ENCODE measurements at places on chromosomes 5 and 9.

DNA sequence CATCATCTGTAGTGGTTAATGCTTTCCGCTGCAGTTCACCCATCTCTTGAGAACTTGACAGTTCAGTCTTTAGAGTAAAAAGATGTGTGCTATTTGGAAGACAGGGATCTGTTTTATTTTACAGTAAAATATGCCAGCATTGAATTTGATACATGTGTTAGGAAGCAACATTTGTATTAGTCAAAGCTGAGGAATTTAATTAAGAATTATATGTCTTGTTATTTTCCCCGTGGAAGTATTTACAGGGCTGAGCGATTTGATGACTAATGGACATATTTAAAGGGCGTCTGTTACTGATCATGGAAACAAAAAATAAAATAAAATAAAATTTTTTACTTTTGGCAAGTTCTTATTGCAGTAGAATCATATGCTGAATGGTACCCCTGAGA lies 101.3 kb downstream of the PAM start:
- DNase-seq, result no peak
- no peak overlapping the region for H3K27ac ChIP-seq
- peaks cover 4% of the 10 kb centered on the region for H3K27me3 ChIP-seq
- no peaks in the 10 kb centered on the region for H3K36me3 ChIP-seq
- no peaks in the 10 kb centered on the region for H3K4me1 ChIP-seq

DNA sequence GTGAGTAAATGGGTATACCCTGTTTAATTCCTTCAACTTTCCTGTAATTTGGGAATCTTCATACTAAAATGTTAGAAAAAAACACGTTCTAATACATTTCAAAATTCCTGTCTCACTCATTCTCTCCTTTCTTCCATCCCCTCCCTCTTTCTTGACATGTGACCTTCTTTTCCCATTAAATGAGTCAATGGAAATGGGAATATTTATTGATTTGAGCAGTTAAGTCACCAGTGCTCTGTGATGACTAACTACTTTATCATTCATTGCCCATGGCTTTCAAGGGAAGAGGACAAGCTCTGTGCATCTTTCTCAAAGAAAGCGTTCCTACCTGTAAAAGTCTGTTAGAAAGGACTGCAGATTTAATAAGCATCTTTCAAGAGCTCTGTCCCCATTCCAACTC lies 144.4 kb upstream of the MAP3K1 start:
- peaks cover 25% of the 10 kb centered on the region for H3K4me1 ChIP-seq
- H3K36me3 ChIP-seq, result no peaks in the 10 kb centered on the region
- H3K4me3 ChIP-seq, result no peak overlapping the region

- no peak overlapping the region for H3K27ac ChIP-seq
- H3K4me1 ChIP-seq, result no peaks in the 10 kb centered on the region
- H3K4me3 ChIP-seq, result no peak overlapping the region
- H3K36me3 ChIP-seq, result no peaks in the 10 kb centered on the region
Observed at GRCh38 chr9:134662143-134662876, 20.7 kb downstream of the COL5A1 start.

DNA sequence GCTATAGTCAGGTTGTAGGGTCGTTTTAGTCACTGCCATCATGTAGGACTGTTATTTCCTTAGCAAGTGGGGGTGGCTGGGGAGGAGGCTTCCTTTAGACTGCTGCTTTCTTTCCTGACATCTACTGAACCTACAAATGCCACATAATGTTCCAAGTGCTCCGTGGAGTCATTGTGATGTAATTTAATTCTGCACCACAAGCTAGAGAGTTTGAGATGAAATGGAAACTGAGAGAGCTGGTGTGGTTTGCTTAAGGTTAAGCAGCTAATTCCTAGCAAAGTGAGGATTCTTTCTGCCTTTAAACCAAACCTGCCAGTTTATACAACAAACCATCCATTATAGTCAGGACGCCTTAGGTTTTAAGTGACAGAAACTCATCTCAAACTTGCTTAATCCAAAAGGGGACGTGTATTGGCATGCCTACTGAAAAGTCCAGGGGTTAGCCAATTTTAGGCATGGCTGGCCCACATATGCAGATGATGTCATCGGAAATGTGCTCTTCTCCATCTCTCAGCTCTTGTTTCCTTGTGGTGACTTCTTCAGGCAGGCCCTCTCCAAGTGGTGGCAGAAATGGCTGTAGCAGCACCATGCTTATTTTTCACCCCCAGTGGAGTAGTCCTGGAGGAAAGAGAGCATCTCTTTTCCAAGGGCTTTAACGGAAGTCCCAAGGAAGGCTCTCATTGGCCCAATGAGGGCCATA lies 30.5 kb downstream of the ZNF618 start:
- H3K36me3 ChIP-seq, result peaks cover 2% of the 10 kb centered on the region
- H3K27ac ChIP-seq, result no peak overlapping the region
- no peak for DNase-seq
- H3K4me1 ChIP-seq, result peaks cover 3% of the 10 kb centered on the region
- H3K27me3 ChIP-seq, result peaks cover 18% of the 10 kb centered on the region

- H3K4me1 ChIP-seq, result peaks cover under 1% of the 10 kb centered on the region
- H3K27ac ChIP-seq, result no peak overlapping the region
- H3K27me3 ChIP-seq, result no peaks in the 10 kb centered on the region
- H3K4me3 ChIP-seq, result no peak overlapping the region
Observed at GRCh38 chr9:69147041-69147834, 26.8 kb upstream of the TJP2 start.

DNA sequence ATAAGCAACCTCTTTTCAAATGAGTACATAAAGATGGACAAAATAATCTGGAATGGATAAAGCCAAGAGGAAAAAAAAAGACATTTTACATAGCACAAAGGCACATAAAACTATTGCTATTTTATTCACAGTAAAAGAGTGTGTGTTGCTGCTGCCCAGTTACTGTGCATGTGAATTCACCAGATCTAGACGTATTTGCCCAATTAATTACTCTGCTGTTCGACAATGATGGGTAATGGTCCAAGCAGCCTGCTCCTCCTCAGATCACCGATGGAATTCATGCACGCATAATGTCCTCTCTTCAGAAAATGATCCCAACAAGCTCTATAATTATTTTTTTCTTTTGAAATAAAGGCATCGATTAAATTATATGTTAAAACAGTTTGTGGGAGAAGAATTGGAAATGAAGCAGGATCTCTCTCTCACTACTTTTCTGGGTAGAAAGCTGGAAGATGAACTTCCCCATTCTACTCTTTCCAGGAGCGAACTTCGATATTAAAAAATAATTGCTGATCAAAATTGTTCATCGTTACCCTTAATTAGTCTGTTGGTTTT lies 357.4 kb upstream of the CCNH start:
- peaks cover 5% of the 10 kb centered on the region for H3K36me3 ChIP-seq
- no peak overlapping the region for H3K4me3 ChIP-seq
- no peaks in the 10 kb centered on the region for H3K4me1 ChIP-seq
- no peak for DNase-seq

- H3K4me3 ChIP-seq, result no peak overlapping the region
- peaks cover 3% of the 10 kb centered on the region for H3K36me3 ChIP-seq
- no peak overlapping the region for H3K27ac ChIP-seq
- peaks cover 30% of the 10 kb centered on the region for H3K27me3 ChIP-seq
Observed at GRCh38 chr5:159451197-159452052, 121.1 kb upstream of the IL12B start.

GRCh38 chr9:86599561-86599960 lies 245.4 kb upstream of the TUT7 start:
- H3K4me3 ChIP-seq, result no peak overlapping the region
- no peak overlapping the region for H3K27ac ChIP-seq
- H3K27me3 ChIP-seq, result peaks cover 34% of the 10 kb centered on the region
- no peaks in the 10 kb centered on the region for H3K4me1 ChIP-seq
- no peaks in the 10 kb centered on the region for H3K36me3 ChIP-seq

DNA sequence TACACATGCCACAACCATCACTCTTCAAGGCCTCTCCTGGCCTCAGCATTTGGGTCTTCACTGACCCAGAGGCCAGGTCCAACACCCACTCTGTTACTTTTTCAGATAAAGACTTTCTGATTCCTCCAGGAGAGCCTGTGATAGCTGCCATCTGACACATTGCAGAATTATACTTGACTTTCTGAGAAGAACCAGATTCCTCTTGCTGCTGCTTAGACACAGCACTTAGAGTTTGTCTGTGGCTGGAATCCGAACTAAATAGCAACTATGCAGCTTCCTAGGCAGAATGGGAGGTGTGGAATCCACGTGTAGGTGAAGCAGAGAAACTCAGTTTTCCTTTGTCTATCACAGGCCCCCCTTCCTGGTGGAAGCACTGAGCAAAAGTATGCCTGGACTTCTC lies 344.7 kb upstream of the SLC30A5 start:
- peaks cover 6% of the 10 kb centered on the region for H3K36me3 ChIP-seq
- H3K4me1 ChIP-seq, result peaks cover 2% of the 10 kb centered on the region
- DNase-seq, result no peak
- no peak overlapping the region for H3K27ac ChIP-seq
- no peak overlapping the region for H3K4me3 ChIP-seq

- H3K4me1 ChIP-seq, result peaks cover 56% of the 10 kb centered on the region
- H3K27me3 ChIP-seq, result no peaks in the 10 kb centered on the region
- peak overlapping the region; percentile 12 for H3K4me3 ChIP-seq
- peak overlapping the region; percentile 65 for H3K27ac ChIP-seq
- peaks cover 11% of the 10 kb centered on the region for H3K36me3 ChIP-seq
Observed at GRCh38 chr5:178227138-178227659, 5.4 kb downstream of the PHYKPL start.

DNA sequence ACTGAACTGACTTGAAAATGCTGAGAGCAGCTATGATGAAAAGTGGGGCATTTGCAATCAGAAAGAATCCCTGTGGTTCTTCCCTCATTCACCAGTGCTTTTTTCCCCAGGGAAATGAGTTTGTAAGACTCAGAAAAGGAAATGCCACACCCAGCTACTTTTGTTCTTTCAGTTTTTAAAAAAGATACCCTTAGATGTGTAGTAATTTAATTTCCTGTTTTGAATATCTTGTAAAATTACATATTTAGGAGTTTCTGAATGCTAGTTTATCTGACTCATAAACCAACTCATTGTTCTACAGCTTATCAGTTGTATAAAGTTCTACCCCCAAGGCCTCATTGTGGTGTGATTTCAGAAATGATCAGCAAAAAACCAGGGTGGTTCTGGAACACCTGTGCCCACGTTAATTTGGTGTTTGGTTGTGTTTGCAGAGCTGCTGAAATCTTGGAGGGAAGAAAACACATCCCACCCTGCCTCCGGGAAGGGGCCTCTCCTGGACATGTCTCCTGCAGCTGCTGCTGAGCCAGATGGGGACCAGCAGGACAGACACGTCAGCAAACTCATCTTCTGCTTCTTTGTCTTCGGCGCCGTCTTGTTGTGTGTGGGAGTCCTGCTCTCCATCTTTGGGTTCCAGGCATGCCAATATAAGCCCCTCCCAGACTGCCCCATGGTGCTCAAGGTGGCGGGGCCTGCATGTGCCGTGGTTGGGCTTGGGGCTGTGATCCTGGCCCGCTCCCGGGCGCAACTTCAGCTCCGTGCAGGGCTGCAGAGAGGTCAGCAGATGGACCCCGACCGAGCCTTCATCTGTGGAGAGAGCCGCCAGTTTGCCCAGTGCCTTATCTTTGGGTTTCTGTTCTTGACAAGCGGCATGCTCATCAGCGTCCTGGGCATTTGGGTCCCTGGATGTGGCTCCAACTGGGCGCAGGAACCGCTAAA lies 2.8 kb downstream of the TMEM171 start:
- peaks cover 22% of the 10 kb centered on the region for H3K4me1 ChIP-seq
- H3K36me3 ChIP-seq, result peaks cover 2% of the 10 kb centered on the region
- peaks cover 68% of the 10 kb centered on the region for H3K27me3 ChIP-seq
- no peak for DNase-seq
- H3K27ac ChIP-seq, result peak overlapping the region; percentile 53
- H3K4me3 ChIP-seq, result peak overlapping the region; percentile 71

DNA sequence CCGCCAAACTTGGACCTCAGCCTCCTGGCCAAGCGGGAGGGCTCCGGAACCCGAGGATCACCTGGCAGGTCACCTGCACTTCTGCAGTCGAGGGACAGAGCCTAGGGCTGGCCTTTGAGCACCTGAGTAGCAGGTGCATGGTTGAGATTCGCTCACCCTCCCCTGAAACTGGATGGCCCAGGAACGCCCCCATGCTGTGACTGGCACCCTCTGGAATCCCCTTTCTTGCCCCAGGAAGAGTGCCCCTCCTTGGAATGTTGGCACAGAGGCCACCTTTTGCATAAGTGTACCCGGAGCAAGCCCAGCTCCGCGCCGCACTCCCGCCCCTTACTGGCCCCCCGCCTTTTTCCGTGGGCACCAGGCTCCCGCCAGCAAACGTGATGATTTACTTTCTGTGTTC lies 112.5 kb upstream of the IER5L start:
- H3K4me3 ChIP-seq, result no peak overlapping the region
- H3K27ac ChIP-seq, result no peak overlapping the region
- no peaks in the 10 kb centered on the region for H3K27me3 ChIP-seq
- no peak for DNase-seq

GRCh38 chr9:90838581-90839154 lies 37.0 kb downstream of the SYK start:
- DNase-seq, result no peak
- H3K27me3 ChIP-seq, result peaks cover 18% of the 10 kb centered on the region
- no peak overlapping the region for H3K27ac ChIP-seq
- peaks cover 2% of the 10 kb centered on the region for H3K36me3 ChIP-seq
- H3K4me3 ChIP-seq, result no peak overlapping the region
- H3K4me1 ChIP-seq, result no peaks in the 10 kb centered on the region

DNA sequence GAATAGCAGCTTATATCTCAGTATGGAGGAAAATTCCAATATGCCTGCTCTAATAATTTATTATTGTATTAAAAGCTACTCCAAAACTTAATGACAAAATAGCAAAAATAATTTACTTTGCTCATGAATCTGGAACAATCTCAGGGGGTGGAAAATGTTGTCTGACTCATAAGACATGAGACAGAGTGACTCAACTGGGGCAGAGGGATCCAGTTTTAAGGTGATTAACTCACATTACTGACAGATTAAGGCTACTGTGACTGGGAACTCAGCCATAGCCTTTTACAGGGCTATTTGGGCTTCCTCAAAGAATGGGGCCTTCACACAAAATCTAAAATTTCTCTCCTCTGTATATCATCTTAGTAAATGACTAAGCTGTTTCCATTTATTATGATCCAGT lies 1172.9 kb downstream of the CDH12 start:
- H3K27ac ChIP-seq, result no peak overlapping the region
- H3K27me3 ChIP-seq, result no peaks in the 10 kb centered on the region
- no peaks in the 10 kb centered on the region for H3K36me3 ChIP-seq
- no peak for DNase-seq

- H3K4me1 ChIP-seq, result peaks cover 15% of the 10 kb centered on the region
- H3K4me3 ChIP-seq, result no peak overlapping the region
- no peaks in the 10 kb centered on the region for H3K36me3 ChIP-seq
- no peak for DNase-seq
Observed at GRCh38 chr5:5497152-5497788, 74.8 kb downstream of the ICE1 start.

GRCh38 chr9:132672413-132672690 lies 2.1 kb downstream of the GTF3C4 start:
- no peaks in the 10 kb centered on the region for H3K36me3 ChIP-seq
- no peaks in the 10 kb centered on the region for H3K27me3 ChIP-seq
- H3K4me3 ChIP-seq, result peak overlapping the region; percentile 95

DNA sequence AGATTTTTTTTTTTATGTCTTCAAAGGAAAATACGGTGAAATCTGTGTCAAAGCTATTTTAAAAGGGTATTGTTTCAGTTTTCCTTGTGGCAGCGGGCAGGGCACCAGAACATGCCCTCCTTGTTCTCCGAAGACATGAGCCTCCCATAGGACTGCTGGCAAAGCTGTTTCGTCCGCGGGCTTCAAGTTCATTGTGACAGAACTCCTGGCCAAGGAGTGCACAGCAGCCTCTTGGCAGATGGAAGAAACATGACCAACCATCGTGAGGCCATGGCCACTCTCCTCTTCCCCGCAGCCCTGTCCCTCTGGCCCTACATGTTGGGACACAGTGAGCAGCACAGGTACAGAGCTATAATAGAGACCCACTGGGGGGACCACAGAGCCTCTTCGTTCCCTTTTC lies 99.5 kb downstream of the AOPEP start:
- H3K27ac ChIP-seq, result no peak overlapping the region
- no peaks in the 10 kb centered on the region for H3K27me3 ChIP-seq
- no peak overlapping the region for H3K4me3 ChIP-seq
- H3K4me1 ChIP-seq, result peaks cover 4% of the 10 kb centered on the region
- peaks cover 5% of the 10 kb centered on the region for H3K36me3 ChIP-seq

All from T-helper 17 cell (primary cell).